ENCODE measurements at places on chromosomes 2 and 18.

- DNase-seq = peak; percentile 29
These were observed 246.4 kb upstream of the RAB12 start for GRCh38 chr18:8362863-8363262.

GRCh38 chr2:45919160-45919650, 267.7 kb downstream of the PRKCE start:
- DNase-seq = no peak

GRCh38 chr2:236856848-236857235, 228.8 kb upstream of the COPS8 start:
- DNase-seq = no peak

- DNase-seq = no peak
These were observed 20.0 kb upstream of the SERPINB3 start for GRCh38 chr18:63681449-63682340.

DNA sequence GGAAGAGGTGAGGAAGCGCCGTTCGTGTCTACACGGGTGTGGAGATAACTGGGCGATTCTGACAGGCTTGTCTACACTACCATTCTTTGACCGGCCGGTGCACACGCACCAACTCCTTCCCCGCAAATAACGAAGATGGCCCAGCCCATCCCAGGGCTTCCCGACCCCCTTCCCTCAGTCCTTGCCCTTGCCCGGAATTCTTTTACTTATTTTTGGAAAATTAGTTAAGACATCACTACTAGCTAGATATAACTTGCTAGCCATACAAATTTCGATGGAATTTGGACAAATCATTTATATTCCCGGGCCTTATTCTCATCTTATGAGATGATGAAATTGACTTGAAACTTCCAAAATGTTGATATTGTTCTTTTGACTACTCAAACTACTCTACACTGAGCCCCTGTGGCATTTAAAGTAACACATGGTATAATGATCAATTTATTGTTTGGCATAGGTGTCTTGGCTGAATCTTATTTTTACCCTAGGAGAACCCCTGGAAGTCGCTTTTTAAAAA, 1.3 kb downstream of the ERICH2 start:
- no peak for DNase-seq

- no peak for DNase-seq
These were observed 101.0 kb downstream of the UNC80 start for GRCh38 chr2:209872675-209873074.

GRCh38 chr2:157055660-157056199, 201.8 kb upstream of the GALNT5 start:
- DNase-seq = no peak

DNA sequence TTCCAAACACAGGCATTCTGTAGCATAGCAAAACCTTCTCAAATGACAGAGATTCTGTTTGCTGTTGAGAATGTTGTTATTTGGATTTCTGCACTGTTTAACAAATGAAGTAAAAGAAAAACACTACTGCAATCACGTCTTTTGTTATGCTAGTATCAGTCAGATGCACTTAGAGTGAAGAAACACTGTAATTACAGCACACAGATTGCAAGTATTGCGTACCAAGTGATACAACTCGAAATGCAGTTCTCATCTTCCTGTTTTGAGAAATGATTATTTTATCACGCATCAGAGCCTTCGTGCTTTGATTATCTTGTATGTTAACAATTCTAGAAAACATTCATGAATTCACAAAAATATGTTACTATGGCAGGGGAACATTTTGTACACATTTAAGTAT, 41.8 kb upstream of the KLF11 start:
- DNase-seq = no peak

DNA sequence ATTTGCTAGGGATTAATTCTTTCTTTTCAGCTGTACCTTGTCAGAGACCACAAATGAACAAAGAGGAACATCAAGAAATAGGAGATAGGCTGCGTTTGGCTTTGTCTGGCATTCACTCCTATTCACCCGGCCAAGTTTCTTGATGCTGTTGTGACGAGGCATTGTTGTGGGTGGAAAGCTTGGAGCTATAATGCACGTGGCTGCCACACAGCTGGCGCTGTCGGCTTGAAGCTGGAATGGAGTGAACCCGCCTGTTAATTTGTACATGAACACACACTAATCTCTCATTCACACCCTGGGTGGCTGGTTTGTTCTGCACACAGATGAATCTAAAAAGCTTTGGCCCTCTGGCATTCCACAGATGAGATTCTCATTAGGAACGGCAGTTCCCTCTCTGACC, 274.9 kb upstream of the GYPC start:
- no peak for DNase-seq

DNA sequence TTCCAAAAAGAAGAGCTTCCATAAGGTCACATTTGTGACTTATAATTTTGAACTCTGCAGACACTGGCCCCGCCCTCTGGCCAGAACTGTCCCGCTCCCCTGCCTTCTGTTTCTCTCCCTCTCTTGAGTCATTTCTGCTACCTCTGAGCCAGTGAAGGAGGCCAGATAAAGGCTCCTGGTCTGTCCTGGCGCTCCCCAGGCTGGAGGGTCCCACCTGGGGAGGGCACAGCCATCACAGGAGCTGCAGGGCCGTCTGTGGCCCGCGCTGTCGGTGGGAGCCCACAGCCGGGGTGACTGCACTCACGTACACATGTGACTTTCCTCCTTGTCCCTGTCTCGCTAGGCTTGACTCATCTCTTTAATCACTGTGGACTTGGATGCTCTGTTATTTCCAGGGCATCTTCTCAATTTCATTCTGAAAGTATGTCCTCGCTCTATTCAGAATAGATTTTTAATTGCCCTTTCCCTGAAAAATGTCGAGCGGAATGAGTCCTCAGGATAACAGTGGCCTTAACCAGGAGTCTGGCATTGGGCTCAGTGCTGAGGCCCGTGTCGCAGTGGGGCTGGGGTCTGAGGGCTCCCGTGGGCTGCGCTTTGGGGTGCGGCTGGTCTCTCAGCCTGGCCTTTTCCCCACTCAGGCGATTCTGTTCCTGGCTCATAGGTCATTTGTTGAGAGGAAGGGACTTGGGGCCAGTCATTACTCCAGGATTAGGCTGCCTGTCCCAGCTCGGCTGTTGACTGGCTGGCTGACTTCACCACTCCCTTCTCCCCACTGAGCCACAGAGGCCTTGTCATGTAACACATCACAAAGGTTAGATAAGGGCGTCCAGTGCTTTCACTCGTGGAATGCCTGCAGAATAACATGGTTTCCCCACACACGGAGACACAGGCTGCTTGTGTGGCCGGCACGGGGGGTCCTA, 34.5 kb downstream of the KLHL29 start:
- peak; percentile 66 for DNase-seq

GRCh38 chr2:221602938-221603337, 30.8 kb upstream of the EPHA4 start:
- no peak for DNase-seq

- no peak for DNase-seq
These were observed 469.0 kb downstream of the MEIS1 start for GRCh38 chr2:66903745-66904465.
